ENCODE measurements at places on chromosomes 6 and 20. TPM values are rescaled to one million over a fixed set of nuclear protein-coding genes. Genes with fewer than 3 reads are reported as not detected.

- peak; percentile 36 for DNase-seq
Measured at GRCh38 chr20:63881451-63882226, 13.3 kb upstream of the DNAJC5 start.

DNA sequence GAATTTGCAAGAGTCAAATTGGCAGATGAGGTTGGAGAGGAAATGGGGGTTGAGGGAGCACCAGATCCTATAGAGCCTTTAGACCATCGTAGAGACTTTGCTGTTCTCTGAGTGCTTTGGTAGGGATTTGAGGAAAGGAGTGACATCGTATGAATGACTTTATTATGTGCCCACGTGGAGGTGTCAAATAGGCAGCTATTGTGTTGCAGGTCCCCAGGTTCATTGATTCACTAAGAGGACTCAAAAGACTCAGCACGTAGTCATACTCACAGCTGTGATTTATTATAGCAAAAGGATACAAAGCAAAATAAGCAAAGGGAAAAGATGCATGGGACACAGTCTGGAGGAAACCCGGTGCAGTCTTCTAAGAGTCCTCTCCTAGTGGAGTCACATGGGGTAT is 2.2 kb downstream of the MTRES1 start:
- DNase-seq = no peak

DNA sequence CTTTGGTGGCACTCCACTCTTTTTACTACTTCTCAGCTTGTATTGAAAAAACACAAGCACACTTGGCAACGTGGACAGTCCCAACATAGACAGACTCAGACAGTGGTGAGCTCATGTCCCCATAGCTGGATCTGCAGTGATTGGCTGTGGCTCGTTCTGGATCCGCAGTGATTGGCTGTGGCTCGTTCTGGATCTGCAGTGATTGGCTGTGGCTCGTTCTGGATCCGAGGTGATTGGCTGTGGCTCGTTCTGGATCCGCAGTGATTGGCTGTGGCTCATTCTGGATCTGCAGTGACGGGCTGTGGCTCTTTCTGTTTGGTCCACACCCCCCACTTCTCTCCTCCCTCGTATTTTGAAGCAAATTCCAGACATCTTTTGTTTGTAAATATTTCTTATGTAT is 28.0 kb downstream of the OSBPL2 start:
- DNase-seq = no peak

- no peak for DNase-seq
Measured at GRCh38 chr6:32775071-32775470, 11.7 kb upstream of the HLA-DQB2 start.

DNA sequence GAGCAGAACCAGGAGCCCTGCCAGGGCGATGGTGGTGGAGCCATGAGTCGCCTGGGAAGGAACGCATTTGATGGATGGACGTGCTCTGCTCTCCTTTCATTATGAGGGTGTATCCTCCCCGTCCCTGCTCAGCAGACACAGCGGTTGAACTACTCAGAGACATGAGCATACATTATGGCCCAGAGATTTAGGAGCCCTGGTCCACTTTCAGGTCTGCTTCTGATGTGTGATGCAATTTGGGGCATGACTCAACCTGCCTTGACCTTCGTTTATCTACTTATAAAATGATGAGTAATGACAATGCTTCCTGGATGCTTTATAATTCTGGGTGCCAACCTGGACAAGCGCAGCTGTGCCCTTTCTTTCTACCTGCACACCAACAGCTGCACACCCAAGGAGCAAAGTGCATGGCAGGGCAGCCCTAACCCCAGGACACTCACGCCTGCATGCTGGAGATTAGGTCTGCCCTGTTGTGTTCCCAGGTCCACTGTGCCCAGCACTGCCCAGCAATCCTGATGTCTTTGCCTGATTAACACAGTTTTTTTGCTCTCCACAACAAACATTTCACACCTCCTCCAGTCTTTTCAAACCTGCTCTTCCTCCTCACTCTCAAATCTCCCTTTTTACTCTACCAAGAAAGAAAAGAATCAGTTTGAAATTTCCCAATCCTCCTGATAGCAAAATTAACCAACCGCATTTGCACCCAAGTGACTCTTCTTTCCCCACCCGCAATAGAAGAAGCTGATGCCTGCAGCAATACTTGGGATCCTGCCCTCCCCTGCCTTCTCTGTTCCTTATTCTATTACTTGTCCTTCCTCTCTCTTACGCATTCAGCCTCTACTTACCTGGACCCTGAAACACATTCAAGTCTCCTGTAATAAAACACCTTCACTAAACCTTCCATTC is 81.2 kb downstream of the EZR start:
- DNase-seq = no peak

DNA sequence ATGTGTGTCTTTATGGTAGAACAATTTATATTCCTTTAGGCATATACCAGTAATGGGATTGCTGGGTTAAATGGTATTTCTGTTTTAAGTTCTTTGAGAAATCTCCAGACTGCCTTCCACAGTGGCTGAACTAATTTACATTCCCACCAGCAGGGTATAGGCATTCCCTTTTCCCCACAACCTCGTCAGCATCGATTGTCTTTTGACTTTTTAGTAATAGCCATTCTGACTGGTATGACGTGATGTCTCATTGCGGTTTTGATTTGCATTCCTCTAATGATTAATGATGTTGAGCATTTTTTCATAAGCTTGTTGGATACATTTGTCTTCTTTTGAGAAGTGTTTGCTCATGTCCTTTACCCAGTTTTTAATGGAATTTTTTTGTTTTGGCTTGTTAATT is 5.3 kb upstream of the TASP1 start:
- DNase-seq = no peak

DNA sequence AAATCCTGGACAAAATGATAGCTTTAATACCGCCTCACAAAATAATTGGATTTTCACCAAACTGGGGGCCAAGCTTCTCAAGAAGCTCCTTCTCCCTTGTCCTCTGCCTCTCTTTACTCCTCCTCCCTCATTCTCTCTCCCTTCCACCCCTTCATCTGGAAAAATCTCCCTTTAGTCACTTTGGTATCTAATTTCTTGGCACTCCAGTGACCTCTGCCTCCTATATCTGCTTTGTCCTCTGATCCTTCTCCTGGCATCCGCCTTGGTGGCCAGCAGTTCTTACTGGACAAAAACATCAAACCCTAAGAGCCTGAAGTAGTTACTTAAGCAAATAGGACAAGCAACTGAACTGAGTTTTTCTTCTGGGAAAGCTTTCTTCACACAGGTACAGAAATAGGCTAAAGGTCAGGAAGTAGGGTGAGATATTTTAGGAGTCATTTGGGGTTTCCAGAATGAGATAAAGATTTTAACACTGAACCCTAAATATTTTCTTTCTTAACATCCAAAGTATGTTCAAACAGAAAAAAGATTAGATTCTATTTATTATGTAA is 220.7 kb downstream of the ARHGAP18 start:
- DNase-seq = no peak

GRCh38 chr6:130696806-130697205 is 130.4 kb upstream of the SMLR1 start:
- DNase-seq = no peak

DNA sequence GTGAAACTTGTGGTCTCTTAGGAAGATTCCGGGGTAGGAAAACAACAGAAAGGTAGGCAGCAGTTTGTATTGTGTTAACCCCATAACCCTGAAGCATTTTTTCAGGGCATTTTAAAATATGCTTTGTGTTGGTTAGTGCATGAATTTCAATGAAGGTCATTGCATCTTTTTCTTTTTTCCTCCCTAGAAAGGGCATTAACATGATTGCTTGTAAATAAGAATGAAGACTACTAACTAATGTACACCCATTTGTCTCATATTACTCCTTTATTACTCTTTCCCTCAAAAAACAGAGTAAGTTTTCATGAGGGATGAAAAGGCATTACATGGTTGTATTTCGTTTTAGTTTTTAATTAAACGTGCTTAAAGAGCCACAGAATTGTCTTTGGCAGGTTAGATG is 141.4 kb downstream of the OGFRL1 start:
- DNase-seq = no peak

DNA sequence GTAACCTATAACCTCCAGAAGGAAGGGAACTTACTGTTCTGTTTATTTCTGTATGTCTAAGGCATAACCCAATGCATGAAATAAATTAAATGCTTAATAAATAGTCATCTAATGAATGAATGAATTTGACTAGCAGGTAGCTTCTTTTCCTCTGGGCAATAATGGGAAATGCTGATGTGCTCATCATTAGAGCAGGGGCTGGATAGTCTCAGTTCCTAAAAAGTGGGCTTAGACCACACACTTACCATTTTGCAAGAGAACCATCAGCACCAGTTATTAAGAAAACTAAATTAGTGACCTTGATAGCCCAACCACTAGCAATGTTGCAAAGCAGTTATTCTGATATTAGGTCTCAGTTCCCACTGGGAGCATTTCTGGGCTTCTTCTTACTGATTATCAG is 449.7 kb downstream of the CDC5L start:
- DNase-seq = no peak

PRRT1 gene
- not detected for total RNA-seq

GPR6 gene
- total RNA-seq = not detected

EEF1E1 gene
- total RNA-seq = 119 TPM

TRIM15 gene
- total RNA-seq = not detected

MCHR2 gene
- not detected for total RNA-seq

PAQR8 gene
- total RNA-seq = 16.9 TPM

FILIP1 gene
- 22.6 TPM for total RNA-seq

GRM4 gene
- total RNA-seq = 1.2 TPM

Data from neural progenitor cell (in vitro differentiated cells).